ENCODE measurements at places on chromosomes 7 and 10. TPM values are rescaled to one million over a fixed set of nuclear protein-coding genes. Genes with fewer than 3 reads are reported as not detected.
A peak's percentile ranks its signal among the peaks of the same experiment; 100 is the strongest.

DNA sequence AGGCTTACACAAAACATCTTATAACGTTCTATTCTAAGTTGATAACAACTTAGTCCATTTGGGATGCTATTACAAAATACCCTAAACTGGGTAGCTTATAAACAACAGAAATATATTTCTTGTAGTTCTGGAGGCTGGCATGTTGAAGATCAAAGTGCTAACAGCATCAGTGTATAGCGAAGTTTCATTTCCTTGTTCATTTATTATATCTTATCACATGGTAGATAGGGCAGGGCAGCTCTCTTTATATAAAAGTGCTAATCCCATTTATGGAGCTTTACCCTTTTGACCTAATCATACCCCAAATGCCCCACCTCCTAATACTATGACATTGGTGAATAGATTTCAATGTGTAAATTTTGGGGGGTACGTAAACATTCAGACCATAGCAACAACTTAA lies 6.3 kb downstream of the CASP7 start:
- DNase-seq, result no peak

GRCh38 chr7:27808626-27809025 lies 68.7 kb downstream of the TAX1BP1 start:
- no peak for DNase-seq

DNA sequence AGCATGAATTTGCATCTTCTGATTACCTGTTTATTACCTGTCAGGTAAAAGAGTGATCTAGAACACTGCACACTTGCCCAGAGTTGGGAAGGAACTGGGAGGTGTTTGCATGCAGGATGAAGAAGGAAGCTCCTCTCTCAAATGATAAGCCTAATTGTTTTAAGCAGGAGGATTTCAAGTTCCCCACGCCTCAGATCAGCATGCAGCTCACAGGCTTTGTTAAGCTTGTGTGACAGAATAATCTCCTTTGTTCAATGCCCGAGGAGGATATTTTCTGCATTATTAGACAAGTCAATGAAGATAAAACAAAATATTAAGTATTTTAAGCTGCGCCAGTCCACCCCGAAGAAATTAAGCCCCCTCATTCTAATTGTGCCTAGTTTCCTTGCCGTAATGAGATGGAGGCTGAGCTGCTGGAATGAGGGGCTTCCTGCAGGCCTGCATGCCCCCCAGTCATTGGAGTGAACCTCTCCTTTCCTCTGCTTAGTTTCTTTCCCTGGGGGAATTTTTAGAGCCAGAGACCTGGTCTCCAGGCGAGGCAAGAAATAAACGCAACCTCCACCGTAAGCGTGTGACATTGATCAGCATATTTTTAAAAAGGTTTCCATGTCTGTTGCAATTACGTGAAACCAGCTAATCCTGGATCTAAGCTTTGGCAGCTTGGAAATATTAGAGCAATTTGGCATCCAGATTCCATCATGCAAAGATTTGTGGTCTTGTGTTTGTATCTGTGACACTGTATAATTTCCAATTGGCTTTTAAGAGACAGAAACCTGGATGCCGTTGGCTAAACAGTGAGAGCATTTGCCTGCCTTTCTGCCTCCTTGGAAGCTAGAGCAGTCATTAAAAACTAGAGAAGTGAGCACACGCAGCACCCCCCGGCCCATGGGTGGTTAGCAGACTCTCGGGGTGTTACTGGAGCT lies 376.0 kb downstream of the GALNT17 start:
- no peak for DNase-seq

GRCh38 chr7:116180302-116180701 lies 30.0 kb upstream of the TES start:
- DNase-seq, result peak; percentile 58

- no peak for DNase-seq
Measured at GRCh38 chr7:28201131-28201530, 20.5 kb upstream of the JAZF1 start.

DNA sequence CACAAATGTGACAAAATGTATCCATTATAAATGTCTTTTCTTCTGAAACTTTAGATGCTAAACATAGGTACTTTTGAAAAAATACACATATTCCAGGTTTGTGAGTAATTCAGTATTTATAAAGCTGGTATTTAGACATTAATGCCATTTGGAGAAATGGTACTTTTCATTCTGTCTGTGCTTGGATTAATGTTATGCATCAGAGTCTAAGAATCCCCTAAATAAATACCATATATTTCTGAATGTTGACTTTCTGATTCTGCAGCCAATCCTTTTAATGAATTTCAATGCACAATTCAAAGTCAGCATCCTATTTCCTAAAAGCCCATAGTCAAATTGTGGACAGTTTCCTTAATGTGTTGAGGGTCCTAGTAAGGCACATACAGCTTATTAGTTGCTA lies 145.0 kb downstream of the DKK1 start:
- DNase-seq, result no peak

DNA sequence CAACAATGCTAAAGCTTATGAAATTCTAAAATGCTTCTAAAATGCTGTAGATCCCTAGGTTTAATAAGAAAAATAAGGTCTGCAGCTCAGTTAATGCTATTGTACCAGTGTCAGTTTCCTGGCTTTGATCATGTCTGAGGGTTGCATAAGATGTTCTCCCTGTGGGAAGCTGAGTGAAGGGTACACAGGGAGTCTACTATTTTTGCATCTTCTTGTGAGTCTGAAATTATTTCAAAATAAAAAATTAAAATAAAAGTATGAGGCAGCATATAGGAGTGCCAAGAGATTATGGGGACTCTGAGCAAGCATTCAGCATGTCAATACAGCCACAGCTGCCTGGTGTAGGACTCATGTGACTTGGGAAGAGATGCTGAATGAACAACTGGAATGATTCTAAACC lies 14.7 kb downstream of the CHST15 start:
- DNase-seq, result no peak

- no peak for DNase-seq
Measured at GRCh38 chr7:47232751-47233412, 349.0 kb downstream of the TNS3 start.

- DNase-seq, result peak; percentile 34
Measured at GRCh38 chr7:78510580-78511188, 712.1 kb downstream of the PHTF2 start.

- DNase-seq, result no peak
Measured at GRCh38 chr10:81426722-81427121, 448.3 kb upstream of the NRG3 start.

DNA sequence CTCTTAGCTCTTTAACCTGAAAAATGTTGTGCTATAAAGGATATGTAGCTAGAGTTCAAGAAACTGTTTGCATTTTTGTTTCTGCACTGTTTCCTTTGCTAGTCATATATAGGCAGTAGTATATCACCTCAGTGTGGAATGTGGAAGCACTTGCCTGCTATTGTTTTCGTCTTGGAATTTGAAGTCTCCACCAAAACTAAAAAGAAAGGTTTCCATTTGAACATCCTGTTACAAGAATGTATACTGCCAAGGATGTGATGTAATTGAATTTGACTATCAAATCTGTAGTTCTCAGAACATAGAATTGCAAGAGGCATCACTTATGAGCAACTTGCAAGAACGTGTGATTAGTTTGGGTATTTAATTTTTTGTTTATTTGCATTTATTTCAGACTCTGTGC lies 51.1 kb upstream of the MEOX2 start:
- DNase-seq, result no peak

GRCh38 chr7:112566442-112567324 lies 85.9 kb downstream of the LSMEM1 start:
- no peak for DNase-seq

DNA sequence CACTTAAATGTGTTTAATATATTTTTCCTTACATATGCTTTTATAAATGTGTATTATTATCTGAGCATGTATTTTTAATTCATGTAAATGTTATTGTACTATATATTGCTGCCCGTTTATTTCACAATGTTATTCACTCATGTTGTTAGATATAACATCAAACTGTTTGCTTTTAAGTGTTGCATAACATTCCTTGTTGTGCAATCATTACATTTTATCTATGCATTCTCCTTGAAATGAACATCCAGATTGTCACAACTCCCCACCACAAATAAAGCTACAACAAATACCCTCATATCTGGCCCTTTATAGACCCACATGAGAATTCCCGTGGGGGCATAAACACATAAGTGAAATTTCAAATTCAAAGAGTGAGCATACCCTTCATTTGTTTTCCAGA lies 264.2 kb downstream of the HPSE2 start:
- no peak for DNase-seq

DNA sequence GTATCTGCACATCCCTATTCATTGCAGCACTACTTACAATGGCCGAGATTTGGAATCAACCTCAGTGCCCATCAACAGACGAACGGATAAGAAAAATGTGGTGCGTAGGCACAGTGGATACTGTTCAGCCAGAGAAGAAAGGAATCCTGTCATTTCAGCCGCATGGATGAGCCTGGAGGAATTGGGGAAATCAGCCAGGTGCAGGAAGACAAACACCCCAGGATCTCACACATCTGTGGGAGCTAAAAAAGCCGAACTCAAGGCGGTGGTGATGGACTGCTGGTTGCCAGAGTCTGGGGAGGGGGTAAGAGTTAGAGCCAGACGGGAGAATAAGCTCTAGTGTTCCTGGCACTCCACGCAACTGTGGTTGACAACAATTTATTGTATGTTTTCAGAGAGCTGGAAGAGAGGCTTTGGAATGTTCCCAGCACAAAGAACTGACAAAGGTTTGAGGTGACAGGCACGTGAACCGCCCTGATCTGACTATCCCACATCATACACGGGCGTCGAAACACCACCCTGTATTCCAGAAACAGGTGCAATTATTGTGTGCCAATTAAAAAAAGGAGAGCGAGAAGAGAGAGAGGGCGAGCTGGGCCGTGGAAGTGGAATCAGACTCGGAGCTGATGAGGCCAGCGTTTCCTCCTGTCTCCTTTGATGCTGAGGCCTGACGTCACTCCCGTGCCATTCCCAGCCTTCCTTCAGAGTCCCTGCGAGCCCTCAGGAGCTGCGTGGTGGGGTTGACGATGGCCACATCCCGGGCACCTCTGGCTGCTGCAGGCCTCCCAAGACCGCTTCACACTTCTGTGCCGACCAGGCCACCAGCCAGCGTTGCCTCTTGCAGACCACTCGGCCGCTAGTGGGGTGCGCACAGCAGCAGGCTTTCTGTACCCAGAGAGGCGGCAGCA lies 189.5 kb downstream of the DNAJB6 start:
- no peak for DNase-seq

GRCh38 chr7:121327671-121328070 lies 1.1 kb upstream of the WNT16 start:
- DNase-seq, result no peak

DNA sequence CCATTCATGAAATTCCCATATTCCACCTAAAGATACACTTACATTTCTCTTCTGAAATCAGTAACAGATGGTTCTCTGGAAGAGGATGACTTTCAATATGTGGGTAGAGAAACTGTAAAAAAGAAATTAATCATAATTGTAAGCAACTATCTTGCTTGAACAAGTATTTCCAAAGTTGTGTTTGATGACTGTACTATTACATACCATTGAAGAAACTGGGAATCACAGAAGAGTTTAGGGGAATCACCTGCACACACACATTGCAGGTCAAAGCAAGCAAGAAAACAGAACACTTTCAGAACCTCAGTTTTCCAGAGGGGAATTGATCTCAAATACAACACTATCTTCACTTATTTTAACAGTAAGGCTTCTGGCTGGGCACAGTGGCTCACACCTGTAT lies 33.6 kb downstream of the GSAP start:
- DNase-seq, result no peak

GRCh38 chr10:43387678-43388032 lies 16.2 kb downstream of the FXYD4 start:
- no peak for DNase-seq

DNA sequence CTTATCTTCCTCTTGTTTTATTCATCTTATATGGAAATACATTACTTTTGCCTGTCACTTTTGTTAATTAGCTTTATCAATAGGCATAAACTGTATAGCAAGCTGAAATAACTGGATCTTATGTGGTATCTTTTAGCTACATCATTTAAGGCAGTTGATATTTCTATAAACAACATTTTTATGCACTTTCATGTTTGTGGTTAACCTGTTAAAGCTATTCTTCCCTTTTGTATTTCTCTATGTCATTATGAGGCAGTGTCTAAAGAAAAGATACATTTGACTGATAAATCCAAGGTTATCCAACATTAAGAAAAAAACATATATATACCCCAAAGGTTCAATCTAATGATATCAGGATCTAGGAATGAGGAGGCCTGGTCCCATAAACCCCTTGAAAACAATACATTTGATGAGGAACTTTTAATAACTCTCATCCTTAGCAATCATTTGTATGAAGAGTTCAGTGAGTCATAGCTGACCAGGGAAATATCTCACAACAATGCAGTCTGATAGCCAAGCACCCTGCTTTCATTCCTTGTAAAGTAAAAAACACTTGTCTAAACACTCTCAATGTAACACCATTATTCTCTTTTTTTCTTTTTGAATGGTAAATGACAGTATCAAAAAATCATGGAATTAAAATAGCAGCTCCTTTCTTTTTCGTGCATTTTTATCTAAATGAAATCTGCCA lies 300.9 kb downstream of the NEBL start:
- DNase-seq, result no peak

- no peak for DNase-seq
Measured at GRCh38 chr10:2984682-2985081, 82.7 kb upstream of the PFKP start.

DNA sequence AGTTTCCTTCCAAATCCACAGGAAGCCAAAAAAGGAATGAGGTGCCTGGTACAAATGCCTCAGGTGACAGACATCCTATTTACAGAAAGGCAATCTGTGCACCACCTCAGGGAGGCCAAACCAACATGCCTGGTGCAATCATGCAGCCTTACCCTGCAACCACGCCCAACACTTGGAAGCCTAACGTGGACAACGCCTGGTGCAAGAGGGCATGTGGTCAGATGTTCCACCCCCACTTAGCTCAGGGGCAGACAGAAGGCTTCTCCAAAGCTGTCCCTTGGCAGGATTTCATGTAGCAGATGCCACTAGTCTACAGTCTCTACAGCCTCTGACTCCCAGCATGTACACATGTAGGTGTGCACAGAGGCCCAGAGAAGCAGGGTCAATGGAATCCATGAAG lies 89.5 kb downstream of the KCNMA1 start:
- DNase-seq, result no peak

Gene GALNT17
- total RNA-seq, result not detected

Gene LIPK
- not detected for total RNA-seq

All from Caco-2 (cell line).